Progenitor cell of endocrine pancreas (in vitro differentiated cells): ENCODE measurements at places on chromosomes 13 and 19. TPM values are rescaled to one million over a fixed set of nuclear protein-coding genes. Genes with fewer than 3 reads are reported as not detected.

DNA sequence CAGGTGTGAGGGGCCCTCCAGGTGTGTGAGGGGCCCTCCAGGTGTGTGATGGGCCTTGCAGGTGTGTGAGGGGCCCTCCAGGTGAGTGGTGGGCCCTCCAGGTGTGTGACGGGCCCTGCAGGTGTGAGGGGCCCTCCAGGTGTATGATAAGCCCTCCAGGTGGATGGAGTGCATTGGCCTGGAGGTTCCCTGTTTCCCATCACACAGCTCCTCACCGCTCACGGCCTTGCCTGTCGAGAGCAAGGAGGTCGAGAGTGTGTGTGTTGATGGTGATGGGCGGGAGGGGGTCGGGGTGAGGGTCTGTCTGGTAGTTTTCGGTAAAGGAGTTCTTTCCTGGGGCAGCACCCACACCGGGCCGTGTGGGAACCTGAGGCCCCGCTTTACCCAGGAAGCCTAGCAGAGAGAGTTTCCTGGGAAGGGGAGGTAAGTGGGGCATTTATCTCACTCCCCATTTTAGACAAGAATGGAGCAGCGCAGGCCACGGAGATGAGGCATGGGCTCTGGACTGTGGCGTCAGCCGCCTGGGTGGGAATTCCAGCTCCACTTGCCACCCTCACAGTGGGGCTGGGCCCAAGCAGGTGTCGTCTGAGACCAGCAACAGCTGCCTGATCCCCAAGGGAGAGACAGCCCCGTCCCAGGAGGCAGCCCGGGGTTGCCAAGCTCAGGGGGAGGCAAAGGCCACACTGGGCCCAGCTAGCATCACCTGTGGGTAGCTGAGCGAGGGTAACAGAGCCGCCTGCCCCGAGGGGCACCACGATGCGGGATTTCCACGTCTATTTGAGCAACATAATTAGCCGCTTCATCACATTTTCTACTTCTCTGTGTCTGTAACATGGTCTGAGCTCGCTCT, 10.9 kb upstream of the GAS6 start:
- DNase-seq: no peak

DNA sequence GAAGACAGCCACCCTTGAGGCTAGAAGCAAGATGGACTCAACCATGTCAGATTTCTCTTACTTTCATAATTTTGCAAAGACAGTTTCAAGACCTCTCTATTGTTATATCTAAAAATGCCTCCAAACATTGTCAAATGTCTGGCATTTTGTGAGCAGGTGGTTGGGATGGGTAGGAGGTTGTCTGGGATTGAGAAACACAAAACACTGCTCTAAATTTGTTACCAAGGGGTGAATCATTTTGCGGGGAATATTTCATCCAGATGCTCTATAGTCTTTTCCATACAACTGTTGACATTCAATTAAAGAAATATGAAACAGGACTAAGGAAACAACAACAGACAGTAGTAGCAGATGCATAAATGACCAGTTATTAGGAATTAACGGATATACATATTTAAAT, 208.2 kb downstream of the ITGBL1 start:
- no peak for DNase-seq

GRCh38 chr19:1843116-1843515, 5.2 kb downstream of the REXO1 start:
- no peak for DNase-seq

DNA sequence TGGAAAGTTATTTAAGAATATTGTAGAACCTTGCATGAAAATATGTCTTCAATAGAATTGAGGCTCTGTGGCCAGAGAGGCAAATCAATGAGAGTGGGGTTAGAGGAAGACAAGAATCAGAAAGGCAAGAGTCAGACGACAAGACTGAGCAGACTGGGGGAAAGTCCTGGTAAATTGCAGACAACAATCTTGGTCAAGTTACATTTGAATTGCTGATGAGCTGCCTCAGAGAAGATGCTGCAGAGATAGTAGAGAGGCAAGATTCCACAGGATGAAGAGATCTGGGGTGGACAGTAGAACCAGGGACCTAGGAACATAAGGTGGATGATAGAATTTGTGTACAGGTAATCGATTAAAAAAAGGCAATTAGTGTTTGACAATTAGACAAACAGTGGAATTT, 133.8 kb downstream of the RXFP2 start:
- no peak for DNase-seq

PLIN5 gene
- 5.7 and 8.1 TPM in 2 replicates for total RNA-seq

POSTN gene
- total RNA-seq: 1.5 and 2.0 TPM in 2 replicates

CYP2A7 gene
- not detected in 2 replicates for total RNA-seq
